ENCODE measurements at places on chromosomes 1 and 21.

- no peak for DNase-seq
Observed at GRCh38 chr1:215623162-215623561, 56.1 kb downstream of the KCTD3 start.

GRCh38 chr1:153404768-153405167, 11.6 kb upstream of the S100A7A start:
- no peak for DNase-seq

DNA sequence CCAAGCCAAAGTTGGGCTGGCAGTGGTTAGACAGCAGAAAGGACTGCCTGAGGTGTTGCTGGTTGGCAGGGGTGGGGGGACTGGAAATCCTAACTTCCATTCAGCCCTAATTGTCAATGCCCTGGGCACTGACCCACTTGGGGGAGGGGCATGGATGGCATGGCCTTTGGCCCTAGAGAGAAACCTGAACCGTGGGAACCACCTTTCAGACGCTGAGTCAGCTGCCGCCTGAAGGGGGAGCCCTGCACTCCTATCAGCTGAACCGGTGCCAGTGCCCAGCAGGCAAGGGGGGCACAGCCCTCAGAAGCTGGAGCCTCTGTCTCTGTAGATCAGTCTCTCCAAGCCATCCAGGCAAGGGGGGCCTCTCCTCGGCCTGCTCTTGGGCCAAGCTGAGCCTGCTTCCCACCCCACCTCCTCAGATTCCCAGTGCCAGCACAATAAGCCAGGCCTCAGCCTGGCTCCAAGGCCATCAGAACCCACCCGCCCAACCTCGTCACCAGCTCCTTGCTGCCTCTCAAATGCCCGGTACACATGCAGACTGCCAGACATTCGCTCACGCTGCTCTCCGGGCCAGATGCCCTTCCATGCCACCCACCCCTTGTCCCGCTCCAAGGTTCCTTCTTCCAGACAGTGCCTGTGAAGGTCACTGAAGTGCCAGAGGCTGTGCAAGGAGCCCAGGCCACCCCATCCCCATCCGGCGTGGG, 11.6 kb downstream of the TINAGL1 start:
- peak; percentile 45 for DNase-seq

DNA sequence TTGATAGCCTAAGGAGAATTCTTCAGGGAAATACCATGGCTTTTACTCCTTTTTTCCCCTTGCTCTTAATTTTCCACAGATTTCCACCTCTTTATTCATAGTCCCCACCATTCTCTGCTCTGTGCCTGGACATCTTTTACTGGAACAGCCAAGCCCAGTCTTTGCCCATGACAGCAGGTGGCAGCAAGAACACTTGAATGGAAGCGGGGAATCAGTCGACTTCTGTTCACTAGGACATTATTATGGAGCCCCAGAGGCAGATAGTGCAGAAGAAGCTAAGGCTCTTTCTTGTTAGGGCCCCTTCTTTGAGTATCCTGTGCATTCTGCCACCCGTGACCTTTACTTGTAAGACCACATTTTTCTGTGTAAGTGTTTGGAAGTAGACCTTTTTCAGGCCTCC, 6.3 kb downstream of the OR14I1 start:
- DNase-seq: no peak

DNA sequence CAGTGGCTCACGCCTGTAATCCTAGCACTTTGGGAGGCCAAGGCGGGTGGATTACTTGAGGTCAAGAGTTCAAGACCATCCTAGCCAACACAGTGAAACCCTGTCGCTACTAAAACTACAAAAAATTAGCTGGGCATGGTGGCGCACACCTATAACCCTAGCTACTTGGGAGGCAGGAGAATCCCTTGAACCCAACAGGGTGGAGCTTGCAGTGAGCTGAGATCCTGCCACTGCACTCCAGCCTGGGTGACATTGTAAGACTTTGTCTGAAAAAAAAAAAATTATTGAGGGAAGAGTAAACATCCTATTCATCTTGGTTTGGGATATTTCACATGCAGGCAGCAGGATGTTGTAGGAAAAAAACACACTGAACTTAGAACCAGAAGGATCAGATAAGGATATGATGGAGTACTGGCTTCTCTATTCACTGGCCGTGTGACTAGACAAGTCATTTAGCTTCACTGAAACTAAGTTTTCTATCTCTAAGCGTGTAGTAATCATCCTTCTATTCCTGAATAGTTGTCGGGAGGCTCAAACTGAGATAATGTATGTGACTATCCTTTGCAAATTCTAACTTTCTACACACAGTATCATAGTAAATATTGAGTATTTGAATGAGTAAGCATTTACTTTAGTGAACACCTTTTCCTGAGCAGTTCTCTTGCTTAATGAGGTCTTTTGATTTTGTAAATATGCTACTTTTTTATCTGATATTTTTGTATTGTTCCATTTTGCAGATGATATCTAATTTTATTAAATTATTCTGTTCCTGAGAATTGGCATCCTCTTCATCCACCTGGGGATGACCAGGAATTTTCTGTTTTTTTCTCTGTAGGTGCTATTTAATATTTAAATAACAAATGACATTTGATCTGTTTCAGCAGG, 18.2 kb downstream of the CAP1 start:
- no peak for DNase-seq

- DNase-seq: no peak
Observed at GRCh38 chr1:210366767-210367166, 38.1 kb downstream of the HHAT start.

DNA sequence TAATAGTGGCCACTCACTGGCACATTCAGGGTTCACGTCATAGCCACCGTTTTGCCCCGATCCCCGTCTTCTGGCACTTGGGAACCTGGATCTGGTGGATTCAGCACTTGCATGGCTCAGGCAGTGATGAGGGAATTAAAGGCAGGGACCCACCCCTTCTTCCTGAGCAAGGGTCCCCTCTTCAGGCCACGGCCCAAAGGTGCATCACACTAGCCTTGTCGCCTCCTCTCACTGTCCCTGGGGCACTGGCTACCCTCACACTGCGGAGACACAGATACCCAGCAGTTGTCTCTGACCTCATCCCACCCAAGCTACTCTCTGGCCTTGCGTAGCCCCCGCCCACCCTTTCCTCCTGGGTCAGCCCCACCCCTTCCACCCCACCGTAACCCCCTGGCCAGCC, 19.9 kb upstream of the LDLRAP1 start:
- DNase-seq: no peak

GRCh38 chr1:88562991-88563390, 121.1 kb upstream of the PKN2 start:
- DNase-seq: no peak

- DNase-seq: no peak
Observed at GRCh38 chr1:243712242-243712641, 137.8 kb downstream of the AKT3 start.

GRCh38 chr1:7401814-7402547, 369.1 kb upstream of the VAMP3 start:
- peak; percentile 100 for DNase-seq

DNA sequence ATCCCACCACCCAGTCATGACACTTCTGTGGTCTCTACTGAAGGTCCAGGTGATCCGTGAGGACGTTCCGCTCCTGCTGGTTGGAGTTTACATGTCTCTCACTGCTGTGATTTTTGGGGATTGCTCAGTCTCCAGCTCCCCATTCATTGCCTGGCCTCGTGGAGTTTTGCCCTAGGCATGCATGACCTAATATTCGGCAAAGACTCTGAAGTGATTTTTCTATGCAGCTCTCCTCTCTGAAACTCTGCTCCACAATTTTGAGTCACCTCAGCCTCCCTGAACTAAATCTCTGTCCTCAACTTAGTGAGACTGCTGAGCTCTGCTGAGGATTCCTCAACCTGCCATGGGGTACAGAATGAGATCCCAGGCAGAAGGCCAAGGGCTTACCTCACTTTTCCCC, 174.4 kb upstream of the FGGY start:
- no peak for DNase-seq

GRCh38 chr1:60281360-60281932, 207.9 kb upstream of the C1orf87 start:
- peak; percentile 69 for DNase-seq

DNA sequence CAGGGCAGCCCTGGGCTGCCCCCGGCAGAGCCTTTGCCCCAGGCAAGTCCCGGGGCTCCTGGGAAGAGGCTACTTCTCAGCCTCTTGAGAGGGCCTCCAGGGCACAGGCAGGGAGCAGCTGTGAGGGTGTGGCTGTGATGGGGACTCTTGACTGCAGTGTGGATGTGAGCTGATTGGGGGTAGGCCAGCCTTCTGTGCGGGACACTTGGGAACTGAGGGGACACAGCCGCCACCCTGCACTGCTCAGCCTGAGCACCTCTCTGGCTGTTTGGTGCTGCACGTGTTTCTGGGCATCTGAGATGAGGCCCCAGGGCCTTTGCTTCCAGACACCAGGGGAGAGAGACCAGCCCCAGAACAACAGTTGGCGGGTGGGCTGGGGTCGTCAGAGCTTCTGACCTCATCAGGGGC, 62.1 kb downstream of the SKI start:
- DNase-seq: no peak

DNA sequence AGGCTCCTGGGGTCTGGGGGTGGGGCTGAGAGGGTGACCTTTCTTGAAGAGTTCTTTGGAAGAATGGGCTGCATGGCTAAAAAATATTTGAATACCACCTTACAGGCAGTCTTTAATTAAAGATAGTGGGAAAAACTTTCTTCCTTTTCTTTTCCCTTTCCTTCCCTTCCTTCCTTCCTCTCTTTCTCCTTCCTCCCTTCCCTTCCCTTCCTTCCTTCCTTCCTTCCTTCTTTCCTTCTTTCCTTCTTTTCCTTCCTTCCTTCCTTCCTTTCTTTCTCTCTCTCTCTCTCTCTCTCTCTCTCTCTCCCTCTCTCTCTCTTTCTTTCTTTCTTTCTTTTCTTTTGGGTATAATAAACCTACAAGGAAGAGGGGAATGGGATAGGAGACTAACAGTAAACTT, 77.8 kb upstream of the EDN2 start:
- no peak for DNase-seq

- DNase-seq: peak; percentile 56
Observed at GRCh38 chr1:179706339-179706941, 36.7 kb upstream of the FAM163A start.

DNA sequence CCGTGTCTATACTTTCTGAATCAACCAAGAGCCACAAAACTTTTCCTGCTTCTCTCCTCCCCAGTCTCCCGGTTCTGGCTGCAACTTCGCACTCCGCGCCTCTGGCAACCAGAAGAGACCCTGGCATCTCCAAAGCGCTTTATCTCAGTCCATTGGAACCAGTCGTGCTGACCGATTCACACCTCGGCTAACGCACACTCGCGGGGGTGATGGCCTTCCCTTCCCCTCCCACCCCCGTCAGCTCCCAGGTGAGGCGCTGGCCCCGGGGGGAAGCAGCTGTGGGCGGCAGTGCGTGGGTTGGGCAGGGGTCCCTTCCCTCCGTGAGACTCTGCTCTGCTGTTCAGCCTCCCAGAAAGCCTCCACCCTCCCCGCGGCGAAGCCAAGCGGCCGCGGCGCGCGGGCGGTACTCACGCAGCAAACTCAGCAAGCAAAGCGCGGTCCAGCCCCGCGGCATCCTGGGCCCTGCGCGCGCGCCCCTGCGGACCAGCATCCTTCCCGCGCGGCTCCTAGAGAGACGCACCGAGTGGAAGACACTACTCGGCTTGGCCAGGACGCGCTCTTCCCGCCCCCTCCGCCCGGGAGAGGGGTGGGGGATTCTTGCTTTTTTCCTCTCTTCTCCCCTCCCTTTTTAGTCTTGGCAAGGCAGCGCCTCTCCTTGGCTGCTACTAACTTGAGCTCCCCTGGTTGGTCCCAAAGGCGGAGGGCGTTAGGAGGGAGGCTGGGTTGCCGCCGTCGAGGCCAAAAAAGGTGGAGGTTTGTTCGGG, at the start of gene CD34:
Gene CD34, minus strand, starts transcription at position 535 of the 764 bp plus-strand sequence. Its CDS starts 45 bp downstream, at position 490.
- DNase-seq: no peak

DNA sequence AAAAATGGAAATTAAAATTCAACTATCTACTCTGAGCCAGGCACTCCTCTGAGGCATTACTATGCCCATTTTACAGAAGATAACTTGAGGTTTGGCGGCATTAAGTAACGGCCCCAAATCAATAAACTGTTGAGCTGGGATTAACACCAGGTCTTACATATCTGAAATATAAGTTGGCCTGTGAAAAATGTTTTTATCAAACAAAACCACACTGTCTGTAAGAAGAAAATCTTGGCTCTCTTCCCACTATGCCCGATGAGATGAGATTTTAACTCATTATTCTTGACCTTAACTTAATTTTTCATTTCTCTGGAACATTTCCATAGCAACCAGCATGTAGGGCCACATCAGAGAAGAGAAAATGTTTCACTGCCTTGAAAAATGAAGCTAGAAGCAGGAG, 21.8 kb downstream of the RC3H1 start:
- DNase-seq: no peak

- DNase-seq: no peak
Observed at GRCh38 chr1:221274373-221274772, 395.1 kb downstream of the HLX start.

DNA sequence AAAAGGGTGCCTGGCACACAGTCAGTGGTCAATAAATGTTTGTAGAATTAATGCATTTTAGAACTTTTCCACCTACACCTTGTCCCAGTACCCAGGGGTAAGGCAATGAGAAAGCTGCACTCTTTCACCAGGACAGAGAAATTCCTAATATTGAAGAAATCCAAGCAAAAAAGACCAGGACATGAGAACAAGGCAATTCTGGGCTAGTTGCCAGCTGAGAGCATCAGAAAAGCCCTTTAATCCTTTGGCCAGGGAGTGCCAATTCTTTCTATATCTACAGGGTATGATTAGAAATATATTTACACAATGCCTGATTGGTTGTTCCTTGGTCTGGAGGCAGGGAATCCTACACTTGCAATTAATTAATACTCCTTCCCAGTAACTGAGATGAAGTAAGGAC, 492.4 kb upstream of the NFIA start:
- no peak for DNase-seq
